ENCODE measurements at places on chromosomes 16 and 17. TPM values are rescaled to one million over a fixed set of nuclear protein-coding genes. Genes with fewer than 3 reads are reported as not detected.

The CCL5 gene
- total RNA-seq: 7.5 TPM

The SPNS2 gene
- 31.3 TPM for total RNA-seq

GRCh38 chr16:65890203-65890602, 476.3 kb upstream of the CDH5 start:
- DNase-seq: no peak

The HBA1 gene
- 1,337 TPM for total RNA-seq

The TSNAXIP1 gene
- total RNA-seq: 0.84 TPM

The SECTM1 gene
- 15.8 TPM for total RNA-seq

GRCh38 chr16:54318941-54319340, 32.4 kb upstream of the IRX3 start:
- no peak for DNase-seq

The C1QTNF8 gene
- 1.4 TPM for total RNA-seq

The MYH8 gene
- not detected for total RNA-seq

- no peak for DNase-seq
Observed at GRCh38 chr17:9929871-9930270, 24.8 kb upstream of the RCVRN start.

DNA sequence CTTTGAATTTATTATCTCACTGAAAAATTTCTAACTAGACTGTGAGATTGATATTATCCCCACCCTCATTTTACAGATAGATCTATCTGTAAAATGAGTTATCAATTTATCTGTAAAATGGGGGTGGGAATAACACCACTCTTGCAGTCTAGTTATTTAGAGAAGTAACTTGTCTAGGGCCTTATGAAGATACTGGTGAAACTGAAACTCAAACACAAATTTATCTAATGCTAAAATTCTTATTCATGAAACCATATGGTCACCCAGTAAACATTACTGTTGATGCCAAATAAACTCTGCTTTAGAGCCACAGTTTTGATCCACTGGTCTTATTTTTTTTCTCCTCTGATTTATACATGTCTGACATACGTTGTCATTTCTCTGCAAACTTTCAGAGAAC, 52.1 kb upstream of the SMIM36 start:
- DNase-seq: no peak

The TBC1D3E gene
- total RNA-seq: not detected

The CHST4 gene
- not detected for total RNA-seq

The DPEP1 gene
- not detected for total RNA-seq

- no peak for DNase-seq
Observed at GRCh38 chr16:1631931-1632637, 19.9 kb downstream of the CRAMP1 start.

DNA sequence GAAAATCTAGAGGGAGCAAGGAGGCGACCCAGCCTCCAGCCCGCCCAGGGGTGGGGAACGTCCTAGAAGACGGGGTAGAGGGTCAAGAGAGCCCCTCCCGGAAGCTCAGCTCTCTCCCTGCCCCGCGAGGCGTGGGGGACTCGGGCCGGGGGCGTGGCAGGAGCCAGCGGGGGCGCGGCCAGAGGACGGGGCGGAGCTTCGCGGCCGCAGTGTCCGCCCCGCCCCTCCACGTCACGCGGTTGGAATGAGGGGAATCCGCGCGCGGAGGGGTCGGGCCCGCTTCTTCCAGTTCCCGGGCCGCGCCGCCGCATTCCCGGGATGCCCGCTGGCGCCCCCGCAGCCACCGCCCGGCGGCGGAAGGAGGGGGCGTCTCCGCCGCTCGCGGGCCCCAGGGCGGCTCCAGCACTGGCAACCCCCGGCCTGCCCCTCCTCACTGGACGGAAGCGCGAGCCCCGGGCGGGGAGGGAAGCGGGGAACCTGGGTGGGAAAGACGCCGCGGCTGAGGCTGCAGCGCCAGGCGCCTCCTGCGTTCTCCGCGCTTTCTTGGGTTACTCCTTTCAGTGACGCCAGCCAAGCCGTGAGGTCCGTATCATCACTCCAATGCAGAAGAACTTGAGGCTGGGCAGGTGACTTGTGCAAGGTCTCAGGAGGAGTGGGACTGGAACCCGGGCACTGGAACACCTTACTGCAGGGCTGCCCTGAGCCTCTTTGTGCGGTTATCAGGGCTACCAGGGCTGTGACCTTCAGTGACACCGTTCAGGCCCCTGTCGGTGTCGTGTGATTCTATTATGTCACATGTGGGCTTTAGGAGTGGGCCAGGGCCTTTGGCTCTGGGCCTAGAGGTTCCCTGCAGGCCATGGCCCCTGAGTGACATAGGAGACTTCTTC, 4.3 kb downstream of the MYO1C start:
- DNase-seq: peak; percentile 98

- no peak for DNase-seq
Observed at GRCh38 chr17:73007407-73007806, 85.1 kb downstream of the SLC39A11 start.

DNA sequence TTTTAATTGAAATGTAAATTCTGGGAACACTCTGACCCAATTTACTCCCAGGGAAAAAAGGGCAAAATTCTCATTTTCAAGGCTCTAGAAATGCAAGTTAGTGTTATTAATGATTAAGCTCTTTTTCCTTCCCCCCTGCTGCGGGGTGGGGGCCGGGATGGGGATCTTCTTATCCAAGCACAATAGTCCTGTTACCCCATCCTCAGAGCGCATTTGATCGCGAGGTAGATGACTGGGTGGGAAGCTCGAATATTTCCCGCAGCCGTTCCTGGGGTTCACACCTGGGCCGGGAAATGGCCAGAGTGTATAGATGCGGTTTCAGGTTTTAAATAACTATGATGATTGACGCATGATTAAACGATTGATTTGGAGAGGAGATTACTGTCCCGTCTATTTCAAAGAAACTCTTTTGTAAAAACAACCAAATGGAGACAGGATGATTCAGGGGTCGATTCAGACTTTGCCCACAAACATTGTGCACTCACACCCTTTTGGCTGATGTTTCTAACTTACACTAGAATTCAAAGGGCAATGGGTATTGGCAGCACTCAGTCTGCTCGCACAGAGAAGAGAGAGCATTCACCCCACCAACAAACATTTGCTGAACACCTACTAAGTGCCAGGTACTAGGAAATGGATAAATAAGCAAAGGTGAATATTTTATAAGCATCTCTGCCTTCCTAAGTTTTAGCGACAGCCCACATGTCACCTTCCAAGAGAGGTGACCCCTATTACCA, 55.0 kb downstream of the SALL1 start:
- DNase-seq: no peak

DNA sequence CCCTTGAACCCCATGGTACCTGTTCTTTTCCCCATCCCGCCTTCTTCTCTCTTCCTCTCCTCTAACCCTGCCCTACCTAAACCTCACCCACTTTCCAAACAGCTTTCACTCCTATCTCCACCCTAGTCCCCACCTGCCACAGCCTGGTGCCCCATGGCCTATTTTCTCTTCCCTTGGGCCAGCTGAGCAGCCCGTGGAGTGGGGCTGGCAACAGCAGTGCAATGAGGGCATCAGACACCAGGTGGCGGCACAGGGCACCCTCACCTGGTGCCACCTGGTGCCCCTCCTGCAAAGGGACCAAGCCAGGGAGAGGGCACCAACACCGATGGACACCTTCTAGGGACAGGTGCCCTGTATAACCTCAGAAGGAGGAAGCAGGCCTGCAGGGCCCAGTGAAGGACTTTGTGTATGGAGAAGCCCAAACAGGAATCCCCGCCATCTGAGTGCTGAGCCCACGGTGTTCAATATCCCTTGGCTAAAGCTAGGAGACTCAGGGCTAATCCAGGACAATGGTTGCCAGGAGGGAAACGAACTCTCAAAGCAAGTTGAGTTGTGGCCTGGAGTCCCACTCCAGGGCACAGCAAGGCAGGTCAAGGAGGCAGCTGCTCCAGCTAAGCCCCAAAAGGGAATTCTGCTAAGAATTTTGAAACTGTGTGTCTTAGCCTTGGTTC, 4.0 kb upstream of the ABCC3 start:
- peak; percentile 84 for DNase-seq

GRCh38 chr16:56067406-56067805, 123.9 kb upstream of the GNAO1 start:
- no peak for DNase-seq

The TSPOAP1 gene
- 21.0 TPM for total RNA-seq

DNA sequence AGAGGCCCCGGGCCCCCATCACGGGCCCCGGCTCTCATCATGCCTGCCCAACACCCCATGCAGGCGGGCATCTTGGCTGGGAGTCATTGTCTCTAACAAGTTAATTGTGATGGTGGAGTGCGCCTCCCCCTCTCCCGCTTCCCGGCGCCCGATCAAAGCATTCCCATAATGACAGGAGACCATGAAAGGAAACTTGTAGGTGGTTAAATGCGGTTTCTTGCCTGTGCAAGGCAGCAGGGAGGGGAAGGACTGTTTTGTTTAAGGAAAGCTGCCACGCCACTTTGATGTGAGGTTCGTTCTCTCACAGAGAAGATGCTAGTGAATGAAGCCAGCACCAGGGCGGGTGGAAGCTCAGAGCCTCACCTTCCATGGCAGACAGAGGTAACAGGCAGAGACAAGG, 45.4 kb downstream of the C16orf78 start:
- no peak for DNase-seq

DNA sequence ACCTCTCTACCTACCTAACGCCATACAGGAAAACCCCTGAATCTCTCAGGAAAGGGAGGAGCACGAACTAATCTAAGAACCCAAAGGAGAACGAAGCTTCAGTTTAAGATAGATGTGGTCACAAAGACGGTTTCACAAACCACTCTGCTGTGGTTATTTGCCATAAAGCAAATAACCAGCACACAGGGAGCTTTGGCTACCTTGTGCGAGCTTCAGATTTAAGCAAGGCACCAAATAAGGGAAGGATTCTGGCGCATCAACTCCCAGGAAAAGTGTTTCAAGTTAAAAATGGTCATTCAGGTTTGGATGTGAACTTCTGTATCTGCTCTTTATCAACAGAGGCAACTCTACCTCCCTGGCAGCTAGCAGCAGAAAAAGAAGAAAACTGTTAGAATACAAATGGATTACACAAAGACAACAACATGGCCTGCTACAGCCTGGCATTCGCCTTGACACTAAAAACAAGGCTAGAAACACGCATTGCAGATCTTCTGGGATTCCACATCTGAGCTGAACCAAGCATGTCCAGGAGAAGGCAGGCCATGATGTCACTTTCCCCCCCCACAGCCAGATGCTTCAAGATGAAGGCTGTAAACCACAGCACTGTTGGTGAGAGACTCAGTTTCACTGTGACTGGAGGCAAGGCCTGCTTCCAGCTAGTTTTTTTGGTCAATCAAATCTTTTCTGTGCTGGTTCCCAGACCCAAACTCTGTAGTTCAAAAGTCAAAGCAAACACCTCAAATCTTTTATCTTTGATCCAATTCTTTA, 43.6 kb downstream of the SMG6 start:
- DNase-seq: no peak

GRCh38 chr16:63038397-63039106, 1002.3 kb upstream of the CDH8 start:
- no peak for DNase-seq

GRCh38 chr17:73934696-73935095, 268.8 kb upstream of the RPL38 start:
- DNase-seq: no peak

DNA sequence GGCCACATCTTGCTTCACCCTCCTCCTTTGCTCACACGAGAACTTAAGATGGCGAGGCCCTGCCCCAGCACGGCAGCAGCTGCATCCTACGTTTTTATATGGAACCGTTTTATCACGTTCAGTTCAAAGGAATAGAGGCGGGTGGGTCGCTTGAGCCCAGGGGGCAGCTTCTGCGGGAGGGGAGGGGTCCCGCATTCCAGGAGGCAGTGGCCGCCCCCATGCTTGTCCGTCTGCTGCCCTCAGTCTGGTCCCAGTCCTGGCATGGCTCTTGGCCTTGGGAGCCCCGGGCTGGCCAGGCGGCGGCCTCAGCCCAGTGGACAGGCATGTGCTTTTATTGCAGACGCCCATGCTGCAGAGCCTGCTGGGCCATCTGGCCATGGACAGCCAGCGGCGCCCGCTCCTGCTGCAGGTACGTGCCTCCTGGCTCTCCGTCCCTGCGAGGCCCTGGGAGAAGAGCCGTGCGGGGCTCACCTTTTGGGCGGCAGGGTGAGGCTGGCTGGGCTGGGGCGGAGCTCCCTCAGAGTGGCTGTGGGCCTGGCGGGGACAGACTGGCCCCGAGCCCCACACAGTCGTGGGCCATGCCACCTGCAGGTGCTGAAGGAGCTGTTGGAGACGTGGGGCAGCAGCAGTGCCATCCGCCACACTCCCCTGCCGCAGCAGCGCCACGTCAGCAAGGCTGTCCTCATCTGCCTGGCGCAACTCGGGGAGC, 6.8 kb downstream of the TELO2 start:
- no peak for DNase-seq

- peak; percentile 87 for DNase-seq
Observed at GRCh38 chr17:2398655-2399571, 1.9 kb downstream of the MNT start.

The KDM6B gene
- total RNA-seq: 28.2 TPM

DNA sequence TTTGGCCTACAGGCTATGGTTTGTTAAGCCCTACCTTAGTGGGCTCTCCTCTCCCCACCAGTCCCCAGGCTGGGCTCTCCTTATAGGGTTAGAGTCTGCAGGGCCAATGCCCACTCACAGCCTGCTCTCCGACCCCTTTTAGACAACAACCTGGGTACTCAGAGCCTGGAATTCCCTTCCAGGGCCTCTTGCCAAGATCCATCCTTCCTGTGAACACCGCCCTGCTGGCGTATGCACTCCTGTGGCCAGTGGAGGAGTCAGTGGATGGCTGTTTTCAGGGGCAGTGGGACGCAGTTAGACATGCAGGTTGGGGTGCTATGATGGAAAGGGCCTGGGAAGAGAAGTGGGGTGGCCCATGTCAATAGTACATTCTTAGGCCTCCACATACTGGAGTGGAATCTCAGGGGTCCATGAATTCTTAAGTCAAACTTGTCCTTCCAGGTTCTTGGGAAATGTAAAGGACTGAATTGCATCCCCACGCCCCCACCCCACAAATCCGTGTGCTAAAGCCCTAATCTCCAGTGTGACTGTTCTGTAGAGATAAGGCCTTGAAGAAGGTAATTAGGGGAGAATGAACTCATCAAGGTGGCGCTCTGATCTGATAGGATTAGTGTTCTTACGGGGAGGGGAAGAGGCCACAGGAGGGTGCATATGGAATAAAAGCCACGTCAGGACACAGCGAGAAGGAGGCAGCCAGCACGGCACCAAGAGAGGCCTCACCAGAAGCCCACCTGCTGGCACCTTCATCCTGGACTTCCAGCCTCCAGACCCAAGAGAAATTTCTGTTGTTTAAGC, 81.6 kb upstream of the CACNG5 start:
- DNase-seq: no peak

- no peak for DNase-seq
Observed at GRCh38 chr16:23290189-23291062, 11.7 kb upstream of the SCNN1B start.

GRCh38 chr16:88697116-88697830, 8.9 kb downstream of the RNF166 start:
- DNase-seq: no peak

GRCh38 chr17:32256701-32257019, 9.0 kb upstream of the RHBDL3 start:
- DNase-seq: peak; percentile 45

- no peak for DNase-seq
Observed at GRCh38 chr16:87172632-87173031, 144.6 kb downstream of the C16orf95 start.

- no peak for DNase-seq
Observed at GRCh38 chr17:74119049-74119580, 84.4 kb upstream of the RPL38 start.
